ENCODE measurements at places on chromosomes 1 and 21.

- DNase-seq = no peak
Observed at GRCh38 chr1:234515821-234516241, 36.9 kb upstream of the TARBP1 start.

- no peak for DNase-seq
Observed at GRCh38 chr21:28598214-28598613, 394.5 kb downstream of the LTN1 start.

DNA sequence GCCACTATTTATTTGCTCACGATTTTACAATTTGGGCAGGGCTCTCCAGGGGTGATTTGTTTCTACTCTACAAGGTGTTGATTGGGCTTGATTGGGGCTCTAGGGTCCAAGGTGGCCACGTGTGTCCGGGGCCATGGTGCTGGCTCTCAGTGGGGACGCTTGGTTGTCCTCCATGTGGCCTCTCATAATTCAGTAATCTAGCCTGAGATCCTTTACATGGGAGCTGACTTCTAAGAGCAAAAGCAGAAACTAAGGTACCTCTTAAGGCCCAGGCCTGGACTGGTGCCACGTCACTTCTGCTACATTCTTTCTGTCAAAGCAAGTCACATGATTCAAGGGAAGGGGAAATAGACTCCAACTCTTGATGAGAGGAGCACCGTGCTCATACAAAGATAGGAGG is 8.1 kb upstream of the PSRC1 start:
- no peak for DNase-seq

- DNase-seq = no peak
Observed at GRCh38 chr1:200179126-200179780, 151.7 kb downstream of the NR5A2 start.

DNA sequence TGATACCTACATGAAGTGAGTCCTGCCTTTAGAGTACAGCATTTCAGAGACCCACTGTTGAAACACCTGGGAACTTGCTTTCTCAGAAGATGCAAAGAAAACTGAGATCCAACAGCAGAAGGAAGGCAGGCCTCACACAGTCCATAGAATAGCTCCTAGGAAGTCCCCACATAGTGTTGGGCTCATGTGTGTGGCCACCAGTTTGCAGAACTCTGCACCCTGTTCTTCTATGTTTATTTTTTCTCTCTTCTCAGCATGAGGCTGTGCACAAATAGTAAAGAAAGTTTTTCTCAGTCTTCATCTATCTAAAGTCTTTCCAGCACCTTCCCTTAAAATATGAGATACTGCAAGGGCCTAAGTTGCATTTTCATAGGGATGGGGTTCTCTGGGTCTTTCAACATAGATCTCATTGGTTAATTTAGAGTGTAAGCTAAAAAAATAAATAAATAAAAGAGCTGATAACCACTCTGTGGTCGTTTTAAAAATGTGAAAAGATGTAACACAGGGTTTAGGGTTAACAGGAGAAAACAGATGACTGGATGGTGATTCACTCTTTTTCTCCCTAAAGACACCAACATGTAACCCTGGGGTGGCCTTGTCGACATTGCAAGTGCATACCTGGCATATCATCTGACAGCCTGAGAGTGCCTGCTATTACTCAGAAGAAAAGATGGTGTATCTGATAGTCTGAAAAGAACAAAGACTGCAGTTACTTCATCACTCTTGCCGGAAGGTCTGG is 94.6 kb downstream of the ZC3H11B start:
- no peak for DNase-seq

GRCh38 chr1:1371746-1372711 is 3.0 kb downstream of the AURKAIP1 start:
- peak; percentile 86 for DNase-seq

- no peak for DNase-seq
Observed at GRCh38 chr1:170146720-170147263, 1.0 kb downstream of the NTMT2 start.

GRCh38 chr1:41618066-41618825 is 133.8 kb upstream of the EDN2 start:
- DNase-seq = no peak

DNA sequence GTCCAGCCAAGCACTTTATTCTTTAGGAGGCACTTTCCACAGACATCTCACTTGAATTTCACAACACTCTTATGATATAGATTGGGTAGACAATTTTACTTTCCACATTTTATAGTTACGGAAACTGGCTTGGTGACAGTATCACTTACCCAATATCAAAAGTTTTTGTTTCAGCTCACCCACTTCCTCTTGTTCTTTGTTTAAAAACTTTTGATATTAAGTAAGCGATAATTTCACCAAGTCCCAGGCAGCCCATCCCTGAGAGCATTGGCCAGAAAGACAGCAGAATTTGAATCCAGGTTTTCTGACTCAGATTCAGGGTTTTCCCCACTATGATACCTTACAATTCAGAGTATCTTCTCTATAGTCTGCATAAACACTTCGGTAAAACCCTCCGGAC is 60.0 kb downstream of the LRIG2 start:
- no peak for DNase-seq

GRCh38 chr1:234768171-234768568 is 158.2 kb upstream of the IRF2BP2 start:
- peak; percentile 39 for DNase-seq

- DNase-seq = no peak
Observed at GRCh38 chr1:62625415-62625814, 28.1 kb downstream of the ANGPTL3 start.

GRCh38 chr1:64472805-64473204 is 2.9 kb downstream of the CACHD1 start:
- DNase-seq = no peak

GRCh38 chr1:38265293-38266196 is 219.0 kb upstream of the POU3F1 start:
- DNase-seq = no peak

- DNase-seq = no peak
Observed at GRCh38 chr21:22536509-22536908, 1538.3 kb downstream of the NCAM2 start.

GRCh38 chr1:69639159-69639558 is 71.4 kb downstream of the LRRC7 start:
- no peak for DNase-seq

DNA sequence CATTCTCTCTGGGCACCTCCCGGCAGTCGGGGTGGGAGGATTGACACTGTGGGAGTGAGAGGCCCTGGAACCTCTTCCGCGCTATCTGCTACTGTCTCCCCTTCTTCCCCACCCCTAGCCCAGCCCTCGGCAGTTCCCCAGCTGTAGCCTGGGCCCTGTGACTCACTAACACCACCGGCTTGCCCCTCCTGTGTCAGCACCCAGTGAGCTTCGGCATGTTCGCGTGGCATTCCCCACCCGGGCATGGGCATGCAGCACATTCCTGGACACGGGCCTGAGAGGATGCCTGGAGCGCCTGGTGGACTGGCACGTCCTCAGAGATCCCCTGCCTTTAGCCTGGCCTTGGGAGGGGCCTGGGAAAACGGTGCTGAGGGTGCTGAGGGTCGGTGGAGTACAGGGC is 1.3 kb downstream of the CDK18 start:
- DNase-seq = no peak

GRCh38 chr1:150931773-150932172 is 5.6 kb downstream of the SETDB1 start:
- no peak for DNase-seq

DNA sequence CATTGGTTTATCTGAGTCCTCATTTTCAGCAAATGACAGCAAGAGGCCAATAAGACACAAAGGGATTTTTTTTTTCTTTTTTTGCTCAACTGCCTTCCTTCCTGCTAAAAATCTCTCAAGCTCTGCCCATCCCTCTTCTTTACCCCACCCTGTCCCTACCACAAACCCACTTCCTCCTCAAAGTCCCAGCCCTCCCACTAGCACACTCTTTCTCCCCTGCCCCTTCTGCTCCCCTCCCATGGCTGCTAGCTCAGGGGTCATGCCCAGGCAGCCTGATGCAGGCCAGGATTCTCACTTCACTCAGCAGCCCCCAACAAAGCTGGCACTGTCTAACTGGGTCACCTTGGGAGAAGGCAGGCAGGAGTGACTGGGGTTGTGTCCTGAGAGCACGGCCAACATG is 28.8 kb upstream of the PPP2R5A start:
- peak; percentile 24 for DNase-seq

GRCh38 chr1:67085326-67085725 is 31.4 kb upstream of the SLC35D1 start:
- no peak for DNase-seq

DNA sequence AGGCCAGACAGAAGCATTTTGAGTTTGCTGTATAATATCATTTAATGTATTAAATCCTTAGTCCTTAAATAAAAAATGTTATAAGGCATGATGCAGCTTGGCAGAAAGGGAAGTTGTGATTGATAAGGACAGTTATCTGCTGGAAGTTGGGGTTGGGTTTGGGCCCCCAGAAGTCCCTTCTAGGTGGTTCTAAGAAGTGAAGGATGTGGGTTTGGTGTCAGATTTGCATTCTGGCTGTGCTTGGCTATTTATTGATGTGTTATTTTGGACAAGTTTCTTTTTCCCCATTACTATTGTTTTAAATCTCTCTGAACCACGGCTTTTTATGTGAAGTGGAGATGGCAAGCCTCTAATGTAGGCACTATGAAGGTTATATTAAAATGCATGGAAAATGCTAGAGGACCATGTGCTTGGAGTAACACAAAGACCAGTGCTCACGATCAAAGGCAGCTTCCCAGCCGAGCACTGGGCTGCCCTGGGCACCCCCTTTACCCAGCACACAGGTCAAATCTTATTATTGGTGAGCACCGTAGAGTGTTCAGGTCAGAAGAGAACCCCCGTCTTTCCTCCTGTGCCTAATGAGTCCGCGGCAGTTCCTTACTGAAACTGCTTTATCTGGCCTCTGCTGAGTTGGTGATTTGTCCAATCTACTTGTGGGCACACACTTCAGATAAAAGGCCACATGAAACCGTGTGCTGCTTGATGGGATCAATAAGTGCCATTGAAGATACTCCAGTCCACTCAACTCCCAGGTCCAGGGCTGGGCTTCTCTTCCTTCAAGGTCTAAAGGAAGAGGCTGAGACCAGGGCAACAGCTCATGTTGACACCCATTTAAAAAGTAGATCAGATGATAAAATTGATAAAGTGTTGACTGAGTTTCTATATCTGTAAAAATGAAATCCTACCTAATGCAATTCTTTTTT is 212.0 kb downstream of the PRDM2 start:
- DNase-seq = no peak

GRCh38 chr1:47660622-47661021 is 222.8 kb downstream of the FOXD2 start:
- no peak for DNase-seq

DNA sequence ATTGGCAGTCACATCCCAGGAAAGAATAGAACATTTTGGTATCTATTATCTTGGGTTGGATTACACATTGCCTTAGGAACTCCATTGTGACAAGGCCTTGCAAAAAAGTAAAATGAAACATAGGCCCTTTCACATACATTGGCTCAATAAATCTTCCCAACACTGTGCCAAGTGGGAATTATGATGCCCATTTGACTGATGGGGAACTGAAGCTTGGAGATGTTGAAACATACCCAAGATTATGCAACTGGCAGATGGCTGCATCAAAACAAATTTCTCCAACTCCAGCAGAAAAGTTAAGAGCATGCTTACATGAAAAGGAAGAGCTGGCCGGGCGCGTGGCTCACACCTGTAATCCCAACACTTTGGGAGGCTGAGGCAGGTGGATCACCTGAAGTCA is 26.9 kb downstream of the PLEKHO1 start:
- DNase-seq = no peak

GRCh38 chr1:225996946-225997545 is 2.1 kb downstream of the SDE2 start:
- no peak for DNase-seq

DNA sequence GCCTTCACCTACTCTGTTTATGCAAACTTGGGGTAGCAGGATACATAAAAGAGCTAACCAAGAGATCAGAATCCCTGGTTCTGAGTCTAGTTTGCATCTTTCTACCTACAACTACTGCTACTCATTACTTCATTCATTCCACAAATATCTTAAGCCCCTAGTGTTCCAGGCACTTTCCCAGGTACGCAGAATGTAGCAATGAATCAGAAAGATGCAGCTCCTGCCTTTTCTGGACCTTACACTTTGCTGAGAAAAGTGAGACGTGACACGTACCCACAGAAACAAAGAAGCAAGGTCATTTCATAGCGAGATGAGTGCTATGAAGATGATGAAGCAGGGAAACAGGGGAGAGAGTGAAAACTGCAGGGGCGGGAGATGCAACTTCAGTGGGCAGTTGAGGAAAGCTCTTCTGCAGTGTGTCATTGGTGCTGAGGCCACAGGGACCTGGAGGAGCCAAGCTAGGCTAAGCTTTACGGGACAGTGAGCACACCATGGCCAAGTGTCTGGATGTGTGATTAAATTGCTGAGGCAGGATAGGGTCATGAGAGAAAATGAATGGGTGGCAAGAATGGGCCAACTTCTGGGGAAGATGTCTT is 167.9 kb downstream of the TNFSF18 start:
- no peak for DNase-seq

- DNase-seq = no peak
Observed at GRCh38 chr1:226751703-226752102, 12.6 kb upstream of the ITPKB start.

DNA sequence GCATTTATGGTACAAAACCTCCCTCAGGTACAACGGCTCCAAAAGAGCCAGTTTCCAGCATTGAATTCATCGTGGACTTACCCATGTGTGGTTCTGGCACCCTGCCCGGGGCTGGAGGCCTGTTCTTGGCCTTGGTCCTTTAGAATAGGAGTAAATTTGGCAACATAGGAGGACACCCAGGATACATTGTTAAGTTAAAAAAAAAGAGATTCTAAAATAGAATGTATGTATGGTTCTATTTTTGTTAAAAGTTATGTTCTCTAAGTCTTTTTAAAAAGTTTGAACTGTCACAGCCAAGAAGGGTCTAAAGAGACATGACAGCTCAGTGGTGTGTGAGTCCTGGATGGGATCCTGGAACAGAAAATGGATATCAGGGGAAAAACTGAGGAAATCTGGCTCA is 25.9 kb downstream of the EPHX1 start:
- DNase-seq = no peak

DNA sequence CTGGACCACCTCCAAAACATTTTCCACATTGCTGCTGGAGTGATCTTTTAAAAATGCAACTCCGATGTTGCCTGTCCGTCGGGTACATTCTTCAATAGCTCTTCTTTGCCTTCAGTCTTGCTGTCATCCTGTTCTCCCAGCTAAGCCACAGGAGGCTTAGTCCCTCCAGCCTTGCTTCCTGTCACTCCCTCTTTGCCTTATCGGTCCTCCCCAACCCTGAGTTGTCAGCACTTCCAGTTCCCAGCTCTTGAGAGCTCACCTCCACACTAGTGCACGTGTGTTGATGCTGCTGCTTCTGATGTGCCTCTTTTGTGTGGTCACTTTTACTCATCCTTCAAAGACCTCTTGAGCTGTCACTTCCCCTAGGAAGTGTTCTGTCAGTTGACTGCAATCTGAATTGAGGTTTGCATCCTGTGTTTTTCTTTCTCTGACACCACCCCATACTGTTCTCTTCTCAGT is 15.3 kb downstream of the UCK2 start:
- DNase-seq = no peak

All from activated T-cell treated with anti-CD3 and anti-CD28 coated beads, Interleukin-2, amount 50 U/mL, for 1 hour (primary cell).